ENCODE measurements at places on chromosomes 7 and 10.

DNA sequence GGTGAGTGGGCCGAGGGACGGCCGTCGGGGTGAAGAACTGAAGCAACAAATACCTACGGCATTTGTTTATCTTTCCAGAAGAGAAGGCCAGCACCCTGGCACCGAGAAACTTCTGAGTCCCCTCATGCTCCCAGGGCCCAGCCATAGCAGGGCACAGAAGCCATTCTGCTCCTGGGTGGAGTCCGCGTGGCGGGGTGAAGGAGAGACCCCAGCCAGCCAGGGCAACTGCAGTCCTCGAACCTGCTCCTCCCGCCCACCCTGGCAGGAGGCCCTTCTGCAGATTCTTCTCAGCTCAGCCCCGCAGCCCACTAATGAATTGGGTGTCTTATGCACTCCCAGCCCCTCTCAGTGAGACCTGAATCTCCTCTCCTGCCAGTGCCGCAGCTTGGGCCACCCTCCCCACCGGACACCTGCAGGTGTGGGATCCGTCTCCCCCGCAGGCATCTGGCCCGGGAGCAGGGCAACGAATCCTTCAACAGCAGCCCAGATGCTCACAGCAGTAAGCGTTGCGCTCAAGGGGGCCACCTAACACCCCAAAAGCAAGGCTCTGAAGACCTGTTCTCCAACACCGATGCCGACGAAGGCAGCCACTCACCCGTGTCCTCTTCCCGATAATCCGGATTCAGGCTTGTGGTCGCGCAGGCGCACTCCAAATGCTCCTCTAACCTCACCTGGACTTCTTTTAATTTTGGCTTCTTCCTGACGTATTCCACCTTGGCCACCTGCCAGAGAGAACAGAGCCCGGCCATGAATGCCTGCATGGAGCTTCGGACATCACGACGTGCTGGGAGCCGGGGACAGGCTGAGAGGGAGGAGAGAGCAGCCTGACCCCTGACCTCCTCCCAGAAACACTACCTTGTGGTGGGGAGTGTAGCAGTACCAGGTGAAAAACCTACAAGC is 18.9 kb downstream of the PDGFA start:
- DNase-seq: no peak

GRCh38 chr10:110009736-110010475 is 2.1 kb downstream of the ADD3 start:
- no peak for DNase-seq

DNA sequence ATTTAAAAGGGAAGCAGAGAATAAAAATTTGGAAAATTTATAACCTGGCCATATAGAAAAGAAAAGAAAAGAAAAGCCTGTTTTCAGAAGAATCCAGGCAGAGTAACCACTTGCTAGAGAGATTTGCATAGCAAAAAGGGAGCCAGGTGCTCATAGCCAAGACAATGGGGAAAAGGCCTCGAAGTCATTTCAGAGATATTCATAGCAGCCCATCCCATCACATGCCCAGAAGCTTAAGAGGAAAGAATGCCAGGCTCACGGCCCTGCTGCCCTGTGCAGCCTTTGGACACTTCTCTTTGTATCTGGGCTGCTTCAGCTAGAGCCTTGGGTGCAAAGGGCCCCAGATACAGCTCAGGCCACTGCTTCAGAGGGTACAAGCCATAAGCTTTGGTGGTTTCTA is 159.8 kb downstream of the CCDC7 start:
- no peak for DNase-seq

- DNase-seq: no peak
Measured at GRCh38 chr10:132419538-132420468, 22.8 kb downstream of the PWWP2B start.

GRCh38 chr10:45466784-45467183 is 92.8 kb downstream of the ALOX5 start:
- DNase-seq: no peak

- DNase-seq: no peak
Measured at GRCh38 chr7:90830308-90830707, 234.2 kb downstream of the CDK14 start.

DNA sequence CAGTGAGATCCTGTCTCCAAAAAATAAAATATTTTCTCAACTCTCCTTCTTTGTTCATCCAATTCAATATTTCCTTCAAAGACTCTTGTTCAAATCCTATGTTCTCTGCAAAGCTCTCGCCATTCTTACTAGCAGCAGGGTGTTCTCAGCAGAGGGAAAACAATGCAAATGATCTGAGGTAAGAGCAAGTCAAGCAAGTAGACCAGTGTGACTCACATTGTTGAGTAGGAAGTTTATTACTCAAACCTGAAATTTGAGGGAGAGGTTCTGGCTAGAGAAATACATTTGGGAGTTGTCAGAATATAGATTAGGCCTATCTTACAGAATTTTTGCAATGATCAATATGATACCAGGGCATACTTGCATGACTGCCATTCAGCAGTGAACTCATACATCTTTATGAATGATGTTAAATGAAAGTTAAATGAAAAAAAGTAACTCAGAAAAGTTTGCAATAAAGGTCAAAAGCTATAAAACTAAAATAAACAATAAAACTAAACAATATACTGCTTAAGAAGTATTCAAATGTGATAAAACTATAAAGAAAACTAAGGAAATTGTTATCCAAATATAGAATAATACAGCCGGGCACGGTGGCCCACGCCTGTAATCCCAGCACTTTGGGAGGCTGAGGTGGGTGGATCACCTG is 5.8 kb downstream of the IDE start:
- DNase-seq: no peak

DNA sequence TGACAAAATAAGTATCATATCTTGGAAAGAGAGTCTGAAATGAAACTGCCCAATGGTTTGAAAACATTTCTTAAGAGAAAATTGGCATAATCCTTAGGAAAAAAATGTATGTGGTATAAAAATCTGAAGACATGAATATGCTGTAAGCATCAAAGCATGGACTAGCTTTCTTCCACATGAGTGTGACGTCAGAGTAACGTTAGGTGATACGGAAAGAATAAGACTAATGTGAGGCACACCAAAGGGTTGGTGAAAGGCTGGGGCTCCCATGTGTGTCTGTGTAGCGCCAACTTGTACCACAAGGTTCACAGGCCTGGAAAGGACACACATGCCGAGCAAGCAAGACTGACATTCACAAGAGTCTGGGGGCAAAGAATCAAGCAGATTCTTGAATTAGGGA is 238.1 kb upstream of the GLI3 start:
- no peak for DNase-seq

GRCh38 chr10:110746254-110746826 is 102.2 kb downstream of the RBM20 start:
- no peak for DNase-seq

DNA sequence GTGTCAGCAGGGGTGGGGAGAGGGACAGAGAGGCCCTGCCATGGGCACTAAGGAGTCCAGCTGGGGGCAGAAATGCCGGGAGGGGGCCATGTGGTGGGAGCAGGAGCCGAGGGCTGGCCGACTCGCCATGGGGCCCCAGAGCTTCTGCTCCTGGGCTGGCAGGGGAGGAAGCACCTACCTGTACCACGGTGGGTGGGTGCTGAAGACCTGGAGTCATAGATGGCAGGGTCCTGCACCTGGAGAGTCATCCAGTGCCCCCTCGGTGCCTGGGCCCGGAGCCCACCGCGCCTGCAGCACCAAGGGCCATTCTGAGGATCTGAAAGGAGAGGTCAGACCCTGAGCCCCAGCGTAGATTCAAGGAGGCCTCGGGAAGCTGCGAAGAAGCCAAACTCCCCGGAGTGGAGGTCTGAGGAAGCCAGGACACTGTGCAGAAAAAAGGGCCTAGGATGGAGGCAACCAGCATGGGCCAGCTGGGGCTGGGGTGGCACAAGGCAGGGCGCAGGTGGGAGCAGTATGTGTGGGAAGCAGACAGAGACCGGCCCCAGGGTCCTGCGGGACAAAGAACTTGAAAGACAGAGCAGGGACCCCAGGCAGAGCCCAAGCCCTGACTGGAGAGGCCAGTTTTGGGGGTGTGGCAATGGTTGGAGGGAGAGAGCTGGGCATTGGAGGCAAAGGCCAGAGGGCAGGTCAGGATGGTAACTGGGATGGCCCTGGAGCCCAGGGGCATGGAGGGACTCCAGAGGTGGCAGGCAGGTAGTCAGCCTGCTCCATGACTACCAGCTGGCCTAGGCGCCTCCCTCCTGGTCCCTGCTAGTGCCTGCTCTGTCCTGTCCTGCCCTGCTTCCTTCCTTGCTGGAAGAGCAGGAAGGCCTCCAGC is 26.7 kb upstream of the SMARCD3 start:
- DNase-seq: no peak

- no peak for DNase-seq
Measured at GRCh38 chr7:84549409-84549808, 354.8 kb upstream of the SEMA3A start.

DNA sequence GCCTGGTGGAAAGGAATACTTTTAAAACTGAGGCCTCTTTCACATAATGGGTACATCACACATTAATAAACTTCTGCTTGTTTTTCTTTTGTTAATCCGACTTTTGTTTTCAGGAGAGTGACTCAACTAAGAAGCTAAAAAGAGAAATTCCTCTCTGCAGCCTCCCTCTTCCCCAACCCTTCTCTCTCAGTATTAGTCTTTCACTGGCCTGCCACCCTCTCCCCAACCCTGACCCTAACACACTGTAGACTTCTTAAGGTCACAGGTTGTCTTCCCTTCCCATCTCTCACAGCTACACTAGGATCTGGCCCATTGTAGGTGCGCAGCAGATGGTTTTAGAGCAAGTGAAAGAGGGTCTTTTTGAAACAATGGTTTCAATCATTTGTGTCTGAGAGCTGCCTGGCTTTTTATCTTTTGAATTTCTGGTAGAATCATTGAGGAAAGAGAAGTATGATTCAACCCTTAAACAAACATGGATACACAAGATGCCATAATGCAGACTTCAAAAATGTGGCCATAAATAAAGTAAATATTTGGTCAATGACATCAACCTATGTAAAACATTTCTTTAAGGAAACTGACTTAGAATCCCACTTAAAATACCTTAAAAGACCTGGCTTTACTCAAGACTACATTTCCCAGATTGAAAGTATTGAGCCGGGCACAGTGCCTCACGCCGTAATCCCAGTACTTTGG is 17.9 kb upstream of the FFAR4 start:
- no peak for DNase-seq

- no peak for DNase-seq
Measured at GRCh38 chr7:19519443-19520021, 189.3 kb downstream of the POLR1F start.

GRCh38 chr10:62693306-62693705 is 111.2 kb upstream of the ADO start:
- DNase-seq: no peak

DNA sequence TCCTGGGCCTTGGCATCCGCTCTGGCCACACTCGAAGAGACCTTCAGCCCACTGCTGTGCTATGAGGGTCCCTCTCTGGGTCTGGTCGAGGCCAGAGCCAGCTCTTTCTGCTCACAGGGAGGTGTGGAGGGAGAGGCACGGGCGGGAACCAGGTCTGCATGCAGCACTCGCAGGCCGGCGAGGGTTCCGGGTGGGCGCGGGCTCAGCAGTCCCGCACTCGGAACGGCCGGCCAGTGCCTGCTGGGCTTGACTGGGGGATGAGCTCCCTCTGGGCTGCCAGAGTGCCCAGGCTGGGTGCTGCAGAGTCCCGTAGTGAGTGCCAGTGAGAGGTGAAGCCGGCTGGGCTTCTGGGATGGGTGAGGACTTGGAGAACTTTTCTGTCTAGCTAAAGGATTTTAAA is 882.7 kb downstream of the XPNPEP1 start:
- DNase-seq: no peak

GRCh38 chr7:37604078-37604477 is 79.5 kb upstream of the GPR141 start:
- DNase-seq: no peak

GRCh38 chr10:62471711-62472110 is 97.5 kb downstream of the ZNF365 start:
- DNase-seq: no peak

GRCh38 chr10:103727546-103727963 is 127.8 kb downstream of the SH3PXD2A start:
- DNase-seq: no peak

- no peak for DNase-seq
Measured at GRCh38 chr10:72295330-72295910, 21.7 kb downstream of the DDIT4 start.

- DNase-seq: no peak
Measured at GRCh38 chr10:27297844-27298521, 57.4 kb upstream of the ACBD5 start.

DNA sequence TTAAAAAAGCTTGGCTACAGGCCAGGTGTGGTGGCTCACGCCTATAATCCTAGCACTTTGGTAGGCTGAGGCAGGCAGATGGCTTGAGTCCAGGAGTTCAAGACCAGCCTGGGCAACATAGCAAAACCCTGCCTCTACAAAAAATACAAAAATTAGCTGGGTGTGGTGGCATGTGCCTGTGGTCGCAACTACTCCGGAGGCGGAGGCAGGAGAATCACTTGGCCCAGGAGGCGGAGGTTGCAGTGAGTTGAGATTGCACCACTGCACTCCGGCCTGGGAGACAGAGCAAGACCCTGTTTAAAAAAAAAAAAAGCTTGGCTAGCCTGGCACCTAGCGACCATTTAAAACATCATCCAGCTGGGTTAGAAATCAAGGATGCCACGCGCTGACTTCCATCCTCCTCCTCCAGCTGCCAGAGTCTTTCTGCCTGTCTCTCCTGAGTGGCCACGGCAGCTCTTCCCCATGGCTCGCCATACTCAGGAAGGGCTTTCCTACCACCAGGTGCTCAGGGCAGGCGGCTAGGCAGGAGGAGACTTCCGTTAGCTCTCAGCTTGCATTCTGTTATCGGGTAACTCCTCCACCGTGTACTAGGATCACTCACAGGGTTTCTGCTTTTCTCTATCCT is 45.0 kb downstream of the DENND2A start:
- no peak for DNase-seq

- DNase-seq: no peak
Measured at GRCh38 chr10:15370212-15370855, 755 bp downstream of the FAM171A1 start.

DNA sequence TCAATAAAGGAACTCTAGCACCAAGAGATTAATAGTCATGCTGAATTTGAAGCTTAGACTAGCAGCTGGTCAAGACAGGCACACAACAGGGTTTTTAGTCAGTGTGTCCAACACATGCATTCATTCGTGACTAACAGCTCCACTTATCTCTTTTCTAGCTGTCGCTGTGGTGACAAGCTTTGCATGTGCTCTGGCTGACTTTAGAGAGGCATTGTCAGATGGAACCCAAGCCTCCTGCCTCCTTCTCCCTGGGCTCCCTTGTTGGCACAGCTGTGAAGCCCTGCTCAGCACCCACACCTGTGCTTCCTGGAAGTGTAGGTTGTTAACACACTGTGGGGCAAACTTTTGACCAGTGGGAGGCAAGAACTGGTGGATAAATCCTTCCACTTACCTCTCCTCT is 9.8 kb upstream of the AGK start:
- DNase-seq: no peak

GRCh38 chr10:126198681-126199080 is 189.6 kb downstream of the ADAM12 start:
- DNase-seq: no peak

All from stimulated activated CD4-positive, alpha-beta T cell treated with anti-CD3 and anti-CD28 coated beads, Interleukin-1b, Interleukin-23, amount 100 ng/mL, for 1 hour (primary cell).